ENCODE measurements at places on chromosomes 2 and 18.

DNA sequence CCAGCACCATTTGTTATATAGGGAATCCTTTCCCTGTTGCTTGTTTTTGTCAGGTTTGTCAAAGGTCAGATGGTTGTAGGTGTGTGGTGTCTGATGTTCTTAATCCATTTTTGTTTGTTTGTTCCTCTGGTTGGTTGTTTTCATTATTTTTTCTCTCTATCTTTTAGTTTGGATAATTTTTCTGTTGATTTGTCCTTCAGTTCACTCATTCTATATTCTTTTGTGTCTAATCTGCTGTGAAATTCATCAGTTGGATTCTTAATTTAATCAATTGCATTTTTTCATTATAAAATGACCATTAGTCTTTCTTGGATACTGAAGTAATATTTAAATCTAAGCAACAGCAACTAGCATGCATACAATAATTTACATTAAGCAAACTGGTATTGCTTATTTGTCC is 206.7 kb upstream of the TRIB2 start:
- no peak for DNase-seq

- no peak for DNase-seq
These were observed 11.1 kb upstream of the INO80C start for GRCh38 chr18:35508746-35509338.

DNA sequence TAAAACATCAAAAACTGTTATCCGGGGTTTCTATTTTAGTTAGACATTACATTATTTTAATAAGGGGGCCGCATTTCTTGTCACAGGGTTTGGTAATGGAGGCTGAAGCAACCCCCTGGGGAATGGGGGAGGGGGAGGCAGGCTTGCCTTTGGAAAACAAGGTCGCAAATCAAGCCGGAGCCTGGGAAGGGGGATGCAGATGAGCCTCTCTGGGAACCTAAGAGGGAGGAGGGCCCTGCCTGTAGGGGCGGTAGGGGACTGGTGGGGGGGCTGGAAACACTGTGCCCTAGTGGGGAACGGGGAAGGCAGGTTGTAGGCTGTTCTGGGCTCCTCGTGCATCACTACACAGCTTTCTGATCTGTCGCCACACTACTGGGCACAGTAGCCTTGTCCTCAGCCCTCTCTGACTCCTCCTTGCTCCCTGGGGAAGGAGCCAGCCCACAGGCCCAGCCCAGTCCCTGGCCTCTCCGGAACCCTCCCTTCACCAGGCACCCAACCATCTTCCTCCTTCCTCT is 170.2 kb upstream of the SMAD2 start:
- no peak for DNase-seq

DNA sequence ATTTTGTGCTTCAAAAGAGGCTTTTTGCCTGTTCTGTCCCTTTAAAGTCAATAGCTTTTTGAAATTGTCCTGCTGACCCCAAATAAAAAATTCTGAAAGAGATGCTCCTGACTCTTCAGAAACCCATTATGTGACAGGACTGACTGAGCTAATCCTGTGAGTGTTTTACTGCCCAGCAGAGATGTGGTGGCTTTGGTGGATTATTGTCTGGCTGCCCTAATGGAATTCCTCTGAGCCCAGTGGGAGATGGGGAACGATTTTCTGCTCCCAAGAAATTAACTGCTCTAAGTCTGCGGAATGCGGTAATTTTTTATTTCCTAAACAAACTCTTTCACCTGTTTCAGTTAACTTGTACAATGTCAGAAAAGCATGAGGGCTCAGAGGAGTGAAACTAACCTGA is 258.2 kb downstream of the IKZF2 start:
- no peak for DNase-seq

- no peak for DNase-seq
These were observed 15.2 kb upstream of the PLEKHM3 start for GRCh38 chr2:208040199-208041171.

GRCh38 chr2:42342061-42342794 is 18.8 kb downstream of the COX7A2L start:
- DNase-seq: peak; percentile 31

Measured in 8988T (cell line).